ENCODE measurements at places on chromosomes 11 and 22.

- DNase-seq, result no peak
Observed at GRCh38 chr11:22467248-22467647, 129.1 kb downstream of the SLC17A6 start.

- no peak for DNase-seq
Observed at GRCh38 chr11:23425381-23425780, 565.1 kb upstream of the CCDC179 start.

GRCh38 chr11:92558323-92558722 is 333.7 kb downstream of the FAT3 start:
- DNase-seq, result no peak

DNA sequence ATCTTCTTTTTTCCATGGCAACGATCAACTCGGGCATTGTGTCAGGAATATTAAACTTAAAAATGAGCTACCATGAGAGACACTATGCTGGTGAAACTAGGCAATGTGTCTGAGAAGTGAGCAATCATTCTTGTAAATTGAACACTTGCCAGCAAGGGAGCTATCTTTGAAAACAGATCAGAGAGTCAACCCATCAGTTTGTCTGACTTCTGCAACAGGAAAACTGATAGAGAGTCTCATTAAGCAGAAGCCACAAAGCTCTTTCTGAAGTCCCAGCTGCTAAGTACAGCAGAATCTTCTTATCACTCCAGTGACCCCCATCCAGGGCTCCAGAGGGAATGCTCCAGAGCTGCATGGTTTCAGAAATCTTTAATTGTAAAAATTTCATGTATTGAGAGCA is 114.7 kb downstream of the MSANTD4 start:
- DNase-seq, result no peak

GRCh38 chr11:131307506-131307905 is 62.9 kb upstream of the NTM start:
- DNase-seq, result no peak

DNA sequence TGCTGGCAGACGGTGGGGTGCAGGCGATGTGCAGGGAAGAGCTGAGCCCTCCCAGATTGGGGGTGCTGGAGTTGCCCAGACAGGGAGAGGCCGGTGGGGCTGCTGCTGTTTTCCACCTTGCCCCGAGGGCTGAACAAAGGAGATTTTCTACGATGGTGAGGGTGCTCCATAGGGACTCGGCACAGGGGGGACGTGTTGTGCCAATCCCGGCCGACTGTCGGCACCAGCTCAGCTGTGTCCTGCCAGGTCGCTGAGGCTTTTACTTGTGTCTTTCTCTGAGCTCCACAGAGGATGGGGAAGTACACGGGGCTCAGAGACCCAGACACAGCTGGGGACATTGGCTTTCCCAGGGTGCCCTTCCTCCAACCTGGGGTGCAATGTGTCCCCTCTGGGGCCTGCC is 816.8 kb downstream of the BRD1 start:
- no peak for DNase-seq

DNA sequence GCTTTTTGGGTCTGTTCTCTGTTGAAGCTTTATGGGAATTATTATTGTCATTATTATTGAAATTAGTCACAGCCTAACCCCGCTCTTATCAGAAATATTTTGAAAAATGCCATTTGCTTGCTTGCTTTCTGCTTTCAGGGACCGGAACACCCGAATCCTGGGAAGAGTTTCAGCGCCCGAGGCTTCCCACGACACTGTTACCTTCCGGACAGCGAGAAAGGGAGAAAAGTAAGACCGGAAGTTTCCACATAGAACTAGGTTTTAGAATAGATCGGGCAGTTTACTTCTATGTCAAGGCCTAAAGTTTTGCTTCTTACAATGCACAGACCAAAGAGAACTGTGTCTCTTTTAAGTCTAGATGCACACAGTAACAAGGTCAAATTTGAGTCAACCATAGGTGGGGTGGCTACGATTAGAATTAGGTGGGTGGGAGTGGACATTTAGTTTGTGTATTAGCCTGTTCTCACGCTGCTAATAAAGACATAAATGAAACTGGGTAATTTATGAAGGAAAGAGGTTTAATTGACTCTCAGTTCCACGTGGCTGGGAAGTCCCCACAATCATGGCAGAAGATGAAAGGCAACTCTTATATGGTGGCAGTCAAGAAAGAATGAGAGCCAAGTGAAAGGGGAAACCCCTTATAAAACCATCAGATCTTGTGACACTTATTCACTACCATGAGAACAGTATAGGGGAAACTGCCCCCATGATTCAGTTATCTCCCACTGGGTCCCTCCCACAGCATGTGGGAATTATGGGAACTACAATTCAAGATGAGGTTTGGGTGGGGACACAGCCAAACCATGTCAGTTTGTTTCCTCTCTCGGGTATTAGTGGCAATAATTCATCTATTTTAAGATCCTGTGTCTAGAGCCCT is 12.9 kb downstream of the MPEG1 start:
- no peak for DNase-seq

GRCh38 chr11:131370090-131370751 is at the start of gene NTM:
TSS of gene NTM (plus strand) at chr11:131370615.
- no peak for DNase-seq

DNA sequence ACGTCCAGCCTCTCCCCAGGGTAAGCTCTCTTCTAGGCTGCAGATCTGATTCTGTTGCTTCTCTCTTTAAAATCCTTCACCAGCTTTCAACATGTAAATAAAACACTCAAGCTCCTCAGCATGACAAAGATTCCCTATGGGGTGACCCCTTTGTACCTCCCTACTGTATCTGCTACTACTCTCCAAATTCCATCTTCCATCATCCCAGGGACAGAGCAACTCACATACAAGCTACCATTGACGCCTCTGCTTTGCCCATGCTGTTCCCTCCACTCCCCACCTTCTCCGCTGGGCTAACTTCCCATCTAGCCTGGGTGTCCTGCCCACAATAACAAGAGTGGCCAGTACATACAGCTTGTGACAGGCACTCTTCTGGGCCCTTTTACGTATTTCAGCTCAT is 207.5 kb upstream of the ZBED5 start:
- DNase-seq, result no peak

DNA sequence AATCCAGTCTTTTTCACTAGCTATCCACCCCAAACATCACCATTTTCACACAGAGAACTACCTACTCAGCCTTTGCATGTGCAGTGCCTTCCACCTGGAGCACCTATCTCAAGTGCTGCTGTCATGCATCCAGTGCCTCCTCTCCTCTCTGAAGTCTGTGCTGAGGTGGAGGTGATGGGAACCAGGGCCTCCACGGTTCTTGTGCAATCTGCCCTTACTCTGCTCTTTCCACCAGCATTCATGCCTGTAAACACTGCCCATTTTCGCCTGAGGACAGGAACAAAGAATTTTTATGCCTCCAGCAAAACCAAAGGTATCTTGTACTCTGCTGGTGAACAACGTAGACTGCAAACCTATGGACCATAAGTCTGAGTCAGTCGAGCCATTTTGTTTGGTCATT is 27.0 kb downstream of the PITPNB start:
- DNase-seq, result no peak

DNA sequence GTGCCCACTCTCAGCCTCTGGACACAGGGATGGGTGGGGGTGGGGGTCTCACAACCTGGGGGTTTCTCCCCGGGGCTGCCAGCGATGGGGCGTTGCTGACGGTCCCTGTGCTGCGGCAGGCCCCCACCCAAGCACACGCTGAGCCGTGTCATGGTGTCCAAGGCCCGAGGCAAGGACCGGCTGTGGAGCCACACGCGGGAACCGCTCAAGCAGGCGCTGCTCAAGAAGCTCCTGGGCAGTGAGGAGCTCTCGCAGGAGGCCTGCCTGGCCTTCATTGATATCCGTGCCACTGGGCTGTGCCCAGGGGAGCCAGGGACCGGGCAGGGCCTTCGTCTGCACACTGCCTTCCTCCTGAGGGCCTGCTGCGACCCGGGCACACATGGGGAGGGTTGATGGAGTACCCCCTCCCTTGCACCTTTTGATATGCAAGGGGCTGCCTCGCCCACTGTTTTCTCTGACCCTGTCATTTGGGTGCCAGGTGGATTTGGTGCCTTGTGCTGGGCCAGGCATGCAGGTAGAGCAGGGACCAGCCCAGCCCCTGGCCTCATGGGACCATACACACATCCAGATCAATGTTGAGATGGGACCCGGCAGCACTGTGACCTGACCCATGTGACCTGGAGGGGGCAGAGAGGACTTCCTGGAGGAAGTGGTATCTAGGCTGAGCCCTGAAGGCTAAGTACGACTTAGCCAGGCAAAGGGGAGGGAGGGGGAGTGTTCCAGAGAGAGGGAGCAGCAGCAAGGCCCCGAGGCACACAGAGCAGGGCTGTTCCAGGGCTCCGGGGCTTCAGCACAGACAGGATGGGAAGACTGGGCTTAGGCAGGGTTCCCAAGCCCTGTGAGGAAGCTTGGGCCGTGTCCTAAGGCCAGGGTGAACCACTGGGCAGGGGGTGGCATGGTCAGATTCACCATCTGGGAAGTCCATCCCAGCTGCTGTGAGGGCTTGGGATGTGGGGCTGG is 75.2 kb downstream of the MYO7A start:
- no peak for DNase-seq

DNA sequence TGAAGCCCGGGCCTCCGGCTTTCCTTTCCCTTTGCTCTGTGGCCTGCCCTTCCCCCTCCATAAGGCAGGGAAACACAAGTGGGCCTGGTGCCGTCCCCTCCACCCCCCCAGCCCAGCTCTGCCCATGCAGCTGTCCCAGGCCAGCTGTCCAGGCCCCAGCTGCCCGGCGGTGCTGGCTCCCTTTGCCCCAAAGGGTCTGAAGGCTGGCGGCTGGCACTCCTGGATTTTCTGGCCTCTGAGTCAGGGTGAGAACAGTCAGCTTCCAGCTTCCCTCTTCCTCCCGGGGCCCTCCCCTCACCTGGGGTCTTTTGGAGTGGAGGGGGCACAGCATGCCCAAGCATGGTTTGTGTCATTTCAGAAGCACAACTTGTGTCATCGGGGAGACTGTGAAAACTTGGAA is 27.8 kb downstream of the CD82 start:
- no peak for DNase-seq

DNA sequence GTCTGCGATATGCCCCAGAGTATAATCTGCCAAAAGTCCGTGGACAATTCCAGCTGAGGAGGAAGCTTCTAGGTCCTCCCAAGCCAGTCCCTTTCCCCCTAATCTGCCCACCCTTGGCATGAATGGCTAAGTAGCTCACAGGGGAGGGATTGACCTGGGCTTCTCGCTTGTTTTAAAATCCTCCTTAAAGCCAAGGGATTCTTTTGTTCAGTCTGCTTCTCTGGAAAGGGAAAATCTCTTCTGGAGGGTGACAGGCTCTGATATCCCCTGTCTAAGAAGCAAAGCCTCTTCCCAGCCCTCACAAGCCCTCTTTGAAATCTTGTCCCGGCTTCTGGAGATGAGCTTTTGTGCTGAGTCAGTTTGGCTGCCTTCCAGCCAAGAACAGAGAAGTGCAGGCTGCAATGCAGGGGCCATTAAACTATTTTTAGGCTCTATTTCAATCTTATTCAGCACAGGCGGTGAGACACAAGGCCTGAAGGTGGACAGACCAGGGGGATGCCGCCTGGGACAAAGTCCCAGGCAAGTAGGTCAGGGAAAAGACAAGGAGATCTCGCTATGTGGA is 23.9 kb downstream of the NEFH start:
- DNase-seq, result no peak

DNA sequence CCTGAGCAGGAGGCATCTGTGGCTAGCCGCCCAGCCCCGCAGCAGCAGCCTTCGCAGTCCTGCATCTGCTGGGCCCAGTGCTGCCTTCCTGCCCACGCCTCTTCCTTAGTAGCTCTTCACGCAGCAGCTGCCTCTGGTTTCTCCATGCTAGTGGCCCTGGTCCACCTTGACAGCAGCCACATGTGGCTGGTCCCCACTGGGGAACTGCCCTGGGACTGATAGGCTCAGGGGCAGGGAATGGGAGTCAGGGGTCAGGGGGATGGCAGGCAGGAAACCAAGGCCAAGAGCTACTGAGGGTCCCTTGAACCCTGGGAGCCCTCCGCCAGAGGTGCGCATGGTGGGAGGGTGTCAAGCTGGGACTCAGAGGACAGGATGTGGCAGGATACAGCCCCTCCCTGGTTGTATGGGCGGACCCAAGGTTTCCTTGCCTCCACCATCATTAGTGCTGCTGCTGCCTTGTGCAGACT is 99.4 kb upstream of the PITPNB start:
- no peak for DNase-seq

- DNase-seq, result no peak
Observed at GRCh38 chr11:14193644-14194043, 165.3 kb downstream of the RRAS2 start.

DNA sequence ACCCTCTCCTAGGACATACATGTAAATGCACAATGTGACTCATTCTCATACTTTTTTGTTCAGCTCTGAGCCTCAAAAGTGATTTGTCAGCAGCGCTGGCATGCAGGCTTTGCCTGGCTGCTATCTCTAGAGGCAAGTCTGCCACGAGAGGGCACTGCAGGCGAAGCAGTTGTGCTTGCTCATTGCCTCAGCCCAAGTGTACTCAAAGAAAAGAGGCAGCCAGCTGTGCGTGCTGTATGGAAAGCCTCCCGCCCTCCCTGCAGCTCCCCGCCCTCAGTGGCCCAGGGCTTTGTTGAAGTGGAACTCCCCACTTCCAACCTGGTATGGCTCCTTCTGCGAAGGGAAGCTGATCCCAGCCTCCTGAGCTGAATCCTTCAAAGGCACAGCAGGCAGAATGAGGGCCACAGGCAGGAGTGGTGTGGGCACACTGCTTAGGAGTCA is 16.3 kb downstream of the SDHAF2 start:
- DNase-seq, result peak; percentile 70

- DNase-seq, result no peak
Observed at GRCh38 chr11:116037861-116038260, 533.6 kb upstream of the CADM1 start.

DNA sequence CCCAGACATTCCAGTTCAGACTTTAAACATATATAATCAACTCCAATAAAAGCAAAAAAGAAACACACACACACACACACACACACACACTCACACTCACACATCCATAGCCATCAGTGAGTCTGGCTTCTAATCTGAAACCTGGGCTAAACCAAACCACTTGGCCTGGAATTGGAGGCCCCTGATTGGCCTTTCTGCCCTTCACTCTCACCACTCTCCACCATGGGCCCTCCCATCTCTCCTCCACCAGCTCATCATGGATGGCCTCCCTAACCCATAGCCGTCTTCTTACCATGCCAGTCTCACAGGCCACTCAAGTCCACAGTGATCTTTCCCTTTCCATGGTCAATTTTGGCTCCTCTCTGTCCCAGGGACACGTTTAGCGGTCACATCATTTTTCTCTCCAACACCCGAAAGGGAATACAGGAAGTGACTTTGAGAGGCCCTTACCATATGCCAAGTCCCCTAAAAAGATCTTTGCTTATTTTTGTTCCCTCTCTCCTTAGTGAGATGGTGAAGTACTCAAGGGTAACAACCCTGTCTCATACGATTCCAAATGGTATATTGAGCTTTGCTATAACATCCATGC is 66.6 kb downstream of the ENDOD1 start:
- no peak for DNase-seq

GRCh38 chr11:16195651-16196050 is 160.7 kb downstream of the SOX6 start:
- no peak for DNase-seq

DNA sequence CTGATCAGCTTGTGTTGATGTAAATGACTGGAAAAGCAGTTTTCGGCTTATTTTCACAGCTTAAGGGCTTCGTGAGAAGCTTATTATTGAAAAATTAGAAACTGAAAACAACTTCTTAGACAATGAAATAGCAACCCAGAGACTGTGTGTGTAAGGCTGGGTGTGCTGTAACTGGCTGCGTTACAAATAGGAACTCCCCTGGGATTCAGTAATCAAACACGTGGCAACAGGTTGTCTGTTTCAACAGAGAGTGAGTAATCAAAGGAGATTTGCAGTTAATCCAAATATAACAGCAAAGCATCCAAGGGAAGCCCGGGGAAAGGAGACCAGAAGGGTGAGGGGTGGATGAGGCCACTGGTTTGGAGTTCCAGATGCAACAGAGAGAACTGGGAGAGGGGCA is 19.2 kb downstream of the NTM start:
- DNase-seq, result no peak

- DNase-seq, result no peak
Observed at GRCh38 chr22:17922925-17923903, 101.1 kb downstream of the MICAL3 start.

Data from activated CD4-positive, alpha-beta T cell treated with anti-CD3 and anti-CD28 coated beads for 4 hours (primary cell).